ENCODE measurements at places on chromosomes 7 and 10. TPM values are rescaled to one million over a fixed set of nuclear protein-coding genes. Genes with fewer than 3 reads are reported as not detected.

DNA sequence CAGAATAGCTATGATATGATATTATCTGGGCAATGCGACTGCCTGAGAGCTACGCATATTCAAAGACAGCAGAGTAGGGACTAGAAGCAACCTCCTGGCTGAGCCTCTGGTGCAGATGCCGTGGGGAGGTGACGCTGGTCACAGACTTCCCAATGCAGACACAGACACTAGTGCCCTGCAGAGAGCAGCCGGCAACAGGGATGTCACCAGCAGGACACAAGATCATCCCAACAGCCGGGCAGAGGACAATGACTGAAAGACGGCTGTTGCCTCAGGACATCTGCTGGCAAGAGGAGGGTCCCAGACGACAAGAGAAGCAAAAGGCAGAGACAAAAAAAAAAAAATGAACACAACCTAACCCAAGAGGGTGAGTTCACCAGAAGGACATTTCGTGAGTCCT lies 104.6 kb downstream of the CALN1 start:
- DNase-seq: no peak

IFIT1B gene
- polyA plus RNA-seq: 0.34 TPM

DNA sequence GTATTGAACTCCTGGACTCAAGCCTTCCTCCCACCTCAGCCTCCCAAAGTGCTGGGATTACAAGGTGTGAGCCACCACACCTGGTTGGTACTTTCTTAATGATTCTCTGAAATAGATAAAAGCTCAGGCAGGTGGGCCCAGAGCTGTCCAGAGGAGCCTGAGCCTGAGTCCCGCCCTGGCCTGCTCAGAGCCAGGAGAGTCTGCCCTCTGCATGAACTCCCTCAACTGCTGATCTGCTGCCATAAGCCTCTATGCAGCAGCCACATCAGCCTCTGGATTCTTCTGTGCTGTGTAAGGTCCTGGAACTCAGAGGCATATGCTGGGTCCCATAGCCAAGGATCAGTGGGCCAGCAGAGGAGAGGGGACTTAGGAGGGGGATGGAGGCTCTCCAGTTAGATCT lies 23.1 kb upstream of the DDIT4 start:
- no peak for DNase-seq

PDSS1 gene
- polyA plus RNA-seq: 18.0 TPM

Measured in large intestine (tissue), 12 donors.